ENCODE measurements at places on chromosomes 2 and 18.

DNA sequence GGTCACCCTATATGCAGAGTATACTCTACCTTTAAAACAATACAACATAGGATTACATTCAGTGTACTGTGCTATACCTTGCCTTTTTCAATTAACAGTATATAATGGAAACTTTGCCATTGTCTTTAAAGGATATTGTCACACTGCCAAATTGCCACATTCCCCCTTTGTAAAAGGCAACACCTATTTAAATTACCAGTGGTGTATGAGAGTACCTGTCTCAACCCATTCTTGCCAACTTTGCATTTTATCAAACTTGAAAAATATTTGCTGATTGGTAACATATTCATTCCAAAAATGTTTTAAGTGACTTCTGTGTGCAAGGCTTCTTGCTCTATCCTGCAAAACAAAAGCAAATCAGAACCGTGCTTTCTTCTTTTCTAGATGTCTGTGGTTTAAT, 92.9 kb downstream of the FMNL2 start:
- DNase-seq, result no peak

GRCh38 chr2:126990605-126991532, 92.2 kb downstream of the TEX51 start:
- DNase-seq, result no peak

DNA sequence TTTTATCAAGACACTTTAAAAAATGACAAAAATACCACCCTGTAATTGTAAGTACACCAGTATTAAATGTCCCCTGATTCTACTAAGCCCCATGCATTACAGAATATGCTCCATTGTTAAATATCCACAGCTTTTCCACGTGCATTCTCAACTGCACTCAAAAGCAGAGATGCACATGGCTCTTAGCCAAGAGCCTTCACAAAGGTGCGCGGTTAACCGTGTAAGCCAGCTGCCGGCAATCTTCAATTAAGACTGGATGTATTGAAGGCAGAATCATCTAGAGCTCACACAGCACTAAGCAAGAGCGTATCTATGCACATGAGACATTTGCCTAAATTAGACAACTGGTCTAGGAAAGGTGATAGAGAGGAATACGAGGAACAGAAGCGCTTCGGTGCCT, 278.3 kb downstream of the NAPG start:
- no peak for DNase-seq

GRCh38 chr2:146804288-146804687, 1040.5 kb upstream of the ACVR2A start:
- no peak for DNase-seq

DNA sequence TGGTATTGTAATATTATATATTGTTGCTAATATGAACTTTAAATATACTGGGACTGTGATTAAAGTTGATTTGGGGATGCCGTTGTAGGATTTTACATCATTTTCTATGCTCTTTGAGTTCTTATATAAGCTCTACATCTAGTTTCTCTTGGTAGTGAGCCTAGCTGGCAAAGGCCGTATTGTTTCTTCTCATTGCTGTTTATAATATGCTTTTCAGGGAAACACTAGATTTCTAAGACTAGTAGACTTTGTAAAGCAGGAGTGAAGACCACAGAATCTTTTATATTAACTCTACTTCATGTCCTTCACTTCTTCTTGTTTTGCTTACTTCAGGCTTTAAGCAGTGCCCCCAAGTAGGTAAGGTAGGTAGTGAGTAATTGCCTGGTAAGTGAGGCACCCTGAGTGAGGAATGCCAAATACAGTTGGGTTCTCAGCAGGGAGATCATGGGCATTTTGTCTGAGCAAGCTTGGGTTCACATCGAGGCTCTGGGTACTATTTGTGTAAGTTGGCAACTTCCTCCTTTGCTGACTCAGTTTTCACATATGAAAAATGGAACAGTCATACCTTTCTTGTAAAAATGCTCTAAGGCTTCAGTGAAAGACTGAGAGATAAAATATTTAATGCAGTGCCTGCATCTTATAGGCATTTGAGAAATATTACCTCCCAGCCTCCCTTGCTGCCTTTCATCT, 96.4 kb downstream of the RNF144A start:
- DNase-seq, result no peak

- DNase-seq, result no peak
Observed at GRCh38 chr2:240033330-240033678, 3.1 kb upstream of the OR6B2 start.

GRCh38 chr18:79971211-79971952, 6.9 kb downstream of the HSBP1L1 start:
- DNase-seq, result no peak

DNA sequence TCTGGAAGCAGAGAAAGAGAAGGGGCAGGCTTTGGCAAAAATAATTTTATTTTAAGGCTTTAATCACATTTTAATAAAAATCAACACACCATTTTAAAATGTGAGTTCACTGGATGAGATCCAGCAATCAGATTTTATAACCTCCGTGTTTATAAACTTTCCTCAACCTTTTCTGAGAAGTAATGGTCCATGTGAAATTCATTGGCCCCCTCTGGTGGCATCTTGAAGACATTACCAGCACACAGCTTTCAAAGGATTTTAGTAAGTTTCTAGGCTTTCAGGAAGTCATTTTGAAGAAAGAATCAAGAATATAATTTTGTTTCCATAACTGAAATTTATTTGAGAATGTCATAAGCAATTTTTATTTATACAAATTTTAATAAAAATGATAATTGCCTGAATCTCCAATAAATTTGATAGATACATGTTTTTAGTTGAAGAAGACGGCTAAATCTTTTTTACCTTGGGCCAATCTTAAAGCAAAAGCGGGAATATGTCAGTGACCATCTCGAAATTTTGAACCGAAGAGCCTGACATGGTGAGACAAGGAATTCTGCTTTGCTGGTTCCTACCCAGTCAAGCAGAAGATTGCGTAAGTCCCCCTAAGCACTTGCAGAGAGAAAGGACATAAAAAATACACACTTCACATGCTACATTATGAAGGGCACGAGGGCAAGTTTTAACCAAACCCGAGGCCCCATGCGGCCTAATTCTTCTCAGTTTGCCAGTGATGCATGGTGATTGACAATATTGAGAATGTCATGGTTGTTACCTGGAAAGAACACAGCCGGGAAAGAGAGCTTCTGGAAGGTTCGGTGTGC, 128.4 kb upstream of the CBLN2 start:
- no peak for DNase-seq

- no peak for DNase-seq
Observed at GRCh38 chr2:148218326-148219075, 197.6 kb downstream of the MBD5 start.

DNA sequence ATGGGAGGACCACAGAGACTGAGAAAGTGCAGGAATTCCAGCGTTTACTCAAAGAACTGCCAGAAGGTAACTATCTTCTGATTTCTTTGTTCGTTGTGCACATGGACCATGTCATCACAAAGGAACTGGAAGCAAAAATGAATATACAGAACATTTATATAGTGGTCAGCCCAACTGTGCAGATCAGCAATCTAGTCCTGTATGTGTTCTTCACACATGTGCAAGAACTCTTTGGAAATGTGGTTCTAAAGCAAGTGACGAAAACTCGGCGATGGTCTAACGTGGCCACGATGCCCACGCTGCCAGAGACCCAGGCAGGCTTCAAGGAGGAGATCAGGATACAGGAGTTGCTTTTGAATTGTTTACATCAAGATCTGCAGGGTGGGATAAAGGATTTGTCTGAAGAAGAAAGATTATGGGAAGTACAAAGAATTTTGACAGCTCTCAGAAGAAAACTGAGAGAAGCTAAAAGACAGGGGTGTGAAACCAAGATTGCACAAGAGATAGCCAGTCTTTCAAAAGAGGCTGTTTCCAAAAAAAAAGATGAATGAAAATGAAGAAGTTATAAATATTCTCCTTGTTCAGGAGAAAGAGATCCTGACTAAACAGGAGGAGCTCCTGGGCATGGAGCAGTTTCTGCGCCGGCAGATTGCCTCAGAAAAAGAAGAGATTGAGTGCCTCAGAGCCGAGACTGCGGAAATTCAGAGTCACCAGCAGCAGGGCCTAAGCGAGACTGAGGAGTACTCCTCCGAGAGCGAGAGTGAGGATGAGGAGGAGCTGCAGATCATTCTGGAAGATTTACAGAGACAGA, 8.3 kb upstream of the CHST10 start:
- DNase-seq, result no peak

- no peak for DNase-seq
Observed at GRCh38 chr18:31679791-31680432, 4.5 kb downstream of the B4GALT6 start.

DNA sequence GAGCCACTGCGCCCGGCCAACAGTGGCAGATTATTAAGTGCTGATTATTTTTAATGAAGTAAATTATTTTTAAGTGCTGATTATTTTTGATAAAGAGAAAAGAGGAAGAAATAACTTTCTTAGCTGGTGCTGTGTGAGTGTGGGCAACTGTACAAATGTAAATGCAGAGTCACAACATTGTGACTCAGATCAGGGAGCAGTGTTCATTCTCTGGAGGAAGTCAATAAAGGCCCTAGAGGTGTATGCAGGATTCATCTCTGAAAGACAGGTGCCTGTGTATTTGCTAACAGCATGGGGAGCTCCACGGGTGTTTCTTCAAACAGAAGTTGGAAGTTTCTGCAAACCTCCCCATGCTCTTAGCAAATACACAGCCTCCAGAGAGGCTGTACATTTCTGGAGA, 6.2 kb downstream of the KRTCAP3 start:
- no peak for DNase-seq

GRCh38 chr18:56715121-56715520, 64.0 kb downstream of the WDR7 start:
- DNase-seq, result no peak

GRCh38 chr2:95082477-95082876, 39.1 kb downstream of the MRPS5 start:
- no peak for DNase-seq

GRCh38 chr2:152490686-152491455, 155.9 kb downstream of the FMNL2 start:
- DNase-seq, result no peak

- DNase-seq, result no peak
Observed at GRCh38 chr2:66170744-66171330, 264.1 kb upstream of the MEIS1 start.

DNA sequence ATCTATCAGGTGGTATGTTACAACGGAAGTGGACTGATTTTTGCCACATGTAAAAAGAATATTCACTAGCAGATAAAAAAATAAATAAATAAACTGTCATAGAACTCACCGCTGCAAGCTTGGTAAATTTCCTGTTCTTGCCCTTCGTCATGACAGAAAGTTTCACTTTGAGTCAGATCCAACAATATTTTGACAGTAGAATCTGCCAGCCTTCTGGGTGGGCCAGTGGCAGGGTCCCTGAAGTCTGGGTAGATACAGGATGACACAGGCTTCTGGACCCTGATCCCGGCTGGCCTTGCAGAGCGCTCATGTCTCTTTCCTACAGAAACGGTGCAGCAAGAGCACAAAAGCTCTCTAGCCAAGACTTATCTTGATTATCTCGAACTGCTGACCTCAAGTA, 97.8 kb upstream of the PMAIP1 start:
- DNase-seq, result no peak

DNA sequence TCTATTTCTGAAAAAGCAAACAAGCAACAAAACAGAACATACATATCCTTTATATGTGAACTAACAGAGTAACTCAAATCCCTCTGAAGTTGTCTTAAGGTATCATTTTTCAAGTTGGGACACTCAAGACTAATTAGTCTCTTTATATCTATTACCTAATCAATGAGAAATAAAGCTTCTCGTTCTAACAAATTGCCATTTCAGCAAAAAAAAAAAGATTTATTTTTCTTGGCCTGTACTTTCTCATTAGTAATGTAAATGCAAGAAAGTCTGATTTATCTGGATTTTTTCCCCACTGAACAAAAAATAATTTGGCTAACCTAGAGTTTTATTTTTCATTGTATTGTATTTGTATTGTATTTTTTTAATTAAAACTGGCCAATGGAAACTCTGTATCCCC, 176.1 kb upstream of the NOL4 start:
- DNase-seq, result no peak

DNA sequence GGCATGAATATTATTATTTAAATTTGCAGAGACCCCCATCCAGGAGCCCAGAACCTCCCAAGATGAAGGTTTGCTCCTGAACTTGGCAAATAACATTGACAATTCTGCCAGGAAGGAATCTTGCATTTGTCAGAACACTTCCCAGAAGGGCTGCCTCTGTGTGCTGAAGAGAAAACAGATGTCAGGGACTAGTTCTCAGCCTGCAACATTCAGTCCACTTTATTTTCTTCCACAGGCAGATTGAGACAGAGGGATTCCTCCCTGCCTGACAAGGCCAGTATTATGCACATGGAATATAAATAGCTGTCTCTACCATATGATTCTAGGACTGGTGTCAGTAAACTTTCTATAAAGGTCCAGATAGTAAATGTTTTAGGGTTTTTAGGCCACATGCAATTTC, 171.5 kb upstream of the SIX2 start:
- DNase-seq, result no peak

DNA sequence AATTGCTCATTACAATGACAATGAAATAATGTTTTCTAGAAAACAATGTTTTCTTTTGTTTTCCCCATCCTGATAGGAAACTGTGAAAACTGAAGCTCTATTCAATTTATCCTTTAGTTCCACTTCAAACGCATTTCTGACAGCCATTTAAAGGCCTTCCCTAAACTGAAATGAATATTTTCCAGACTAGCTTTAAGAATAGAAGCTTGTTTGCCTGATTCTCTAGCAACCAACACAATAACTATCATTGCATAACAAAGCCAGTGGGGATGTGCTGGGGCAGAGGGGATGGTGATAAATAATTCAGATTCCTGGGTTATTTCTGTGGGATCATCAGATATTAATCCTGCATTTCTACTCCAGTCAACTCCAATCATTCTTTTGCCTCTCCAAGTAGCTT, 427.1 kb downstream of the RND3 start:
- DNase-seq, result no peak

DNA sequence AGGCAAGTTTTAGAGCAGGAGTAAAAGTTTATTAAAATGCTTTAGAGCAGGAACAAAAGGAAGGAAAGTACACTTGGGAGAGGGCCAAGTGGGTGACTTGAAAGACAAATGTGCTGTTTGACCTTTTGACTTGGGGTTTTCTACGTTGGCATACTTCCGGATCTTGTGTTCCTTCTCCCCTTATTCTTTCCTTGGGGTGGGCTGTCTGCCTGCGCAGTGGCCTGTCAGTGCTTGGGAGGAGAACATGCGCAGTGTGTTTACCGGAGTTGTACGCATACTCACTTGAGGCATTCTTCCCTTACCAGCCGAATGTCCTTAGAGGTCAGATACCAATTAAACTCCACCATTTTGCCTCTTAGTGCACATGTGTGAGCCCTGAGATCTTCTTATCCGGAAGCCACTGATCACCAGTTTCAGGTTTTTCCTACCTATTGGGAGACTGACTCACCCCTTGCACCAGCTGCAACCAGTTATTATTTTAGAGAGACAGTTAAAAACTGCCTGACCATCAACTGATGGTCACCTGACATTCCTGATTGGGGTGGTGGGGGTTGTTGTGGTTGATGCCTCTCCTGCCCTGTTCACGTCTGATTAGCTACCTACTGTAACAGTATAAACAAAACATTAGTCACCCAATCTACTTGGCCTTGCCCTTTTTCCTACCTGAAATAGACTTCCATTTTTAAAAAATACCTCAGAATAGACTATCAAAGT, 67.5 kb downstream of the NYAP2 start:
- DNase-seq, result no peak

Measured in frontal cortex (tissue), 4 donors.